ENCODE measurements at places on chromosomes 7 and 10.

GRCh38 chr10:60549686-60550085 lies 160.0 kb upstream of the ANK3 start:
- DNase-seq, result no peak

GRCh38 chr10:33249659-33250345 lies 84.7 kb downstream of the NRP1 start:
- DNase-seq, result no peak

DNA sequence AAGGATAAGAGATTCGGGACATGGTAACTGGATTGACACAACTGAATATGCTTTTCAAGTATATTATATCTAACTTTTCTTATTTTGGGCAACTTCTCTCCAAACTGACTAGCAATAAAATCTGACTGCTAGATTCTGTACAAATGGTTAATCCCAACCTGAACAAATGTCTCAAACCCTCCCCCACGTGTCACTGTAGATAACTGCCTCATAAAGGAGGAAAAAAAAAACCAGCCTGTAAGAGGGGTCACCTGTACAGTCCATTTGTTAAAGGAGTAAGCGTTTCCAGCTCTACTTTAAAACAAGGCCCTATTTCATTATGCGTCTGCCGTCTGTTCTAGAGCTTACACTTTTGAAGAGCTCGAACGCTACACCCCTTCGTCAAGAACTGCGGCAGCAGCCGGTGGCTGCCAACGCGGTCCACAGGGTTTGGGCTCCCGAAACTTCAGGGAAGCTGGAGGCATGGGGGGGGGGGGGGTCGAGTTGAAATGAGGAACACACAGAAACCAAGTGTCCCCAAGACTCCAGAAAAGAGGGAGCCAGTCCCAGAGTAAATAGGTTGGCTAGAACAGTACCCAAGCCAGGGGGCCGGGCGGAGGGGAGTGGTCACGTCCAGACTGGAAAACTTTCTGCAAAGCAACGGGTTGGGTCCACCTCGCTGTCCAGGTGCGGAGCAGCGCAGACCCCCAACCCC lies 492 bp downstream of the COG5 start:
- no peak for DNase-seq

DNA sequence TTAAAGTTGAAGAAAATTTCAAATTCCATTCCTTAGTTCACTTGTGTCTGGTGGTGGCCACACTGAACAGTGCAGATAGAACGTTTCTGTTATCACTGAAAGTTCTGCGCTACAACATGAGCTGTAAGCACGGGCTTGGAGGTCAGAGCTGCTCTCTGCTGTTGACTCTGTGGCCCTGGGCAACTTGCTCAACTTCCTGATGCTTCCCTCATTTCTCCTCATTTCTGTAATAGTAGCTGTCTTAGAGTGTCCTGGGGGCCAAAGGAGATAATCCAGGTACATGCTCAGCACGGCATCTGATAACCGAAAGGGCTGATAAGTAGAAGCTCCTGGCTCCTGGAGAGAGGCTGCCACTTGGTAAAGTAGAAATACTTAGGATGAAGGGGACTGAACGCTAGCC lies 92.3 kb upstream of the DUSP5 start:
- DNase-seq, result no peak

GRCh38 chr10:24983946-24984345 lies 31.5 kb upstream of the PRTFDC1 start:
- no peak for DNase-seq

GRCh38 chr10:1137499-1138163 lies 81.4 kb downstream of the WDR37 start:
- DNase-seq, result no peak

DNA sequence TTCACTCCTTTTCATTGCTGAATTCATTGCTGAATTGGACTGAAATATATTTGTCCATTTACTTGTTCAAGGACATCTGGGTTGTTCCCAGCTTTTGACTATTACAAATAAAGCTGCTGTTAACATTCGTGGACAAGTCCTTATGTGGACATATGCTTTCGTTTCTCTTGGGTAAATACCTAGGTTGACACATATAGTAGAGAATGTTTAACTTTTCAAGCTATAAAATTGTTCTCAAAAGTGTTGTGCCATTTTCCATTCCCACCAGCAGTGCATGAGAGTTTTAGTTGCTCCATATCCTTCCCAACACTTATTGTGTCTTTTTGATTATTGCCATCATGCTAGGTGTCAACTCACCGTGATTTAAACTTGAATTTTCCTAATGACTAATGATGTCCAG lies 17.5 kb upstream of the CPVL start:
- DNase-seq, result no peak

- no peak for DNase-seq
These were observed 71.0 kb downstream of the SEMA3C start for GRCh38 chr7:80847895-80848294.

All from stimulated activated CD4-positive, alpha-beta T cell treated with anti-CD3 and anti-CD28 coated beads, TNF-alpha, amount 100 ng/mL, for 4 hours (primary cell).